HCT116 (cell line): ENCODE measurements at places on chromosomes 5 and 9.

- DNase-seq: no peak
Measured at GRCh38 chr5:170863646-170864045, 1.8 kb downstream of the RANBP17 start.

DNA sequence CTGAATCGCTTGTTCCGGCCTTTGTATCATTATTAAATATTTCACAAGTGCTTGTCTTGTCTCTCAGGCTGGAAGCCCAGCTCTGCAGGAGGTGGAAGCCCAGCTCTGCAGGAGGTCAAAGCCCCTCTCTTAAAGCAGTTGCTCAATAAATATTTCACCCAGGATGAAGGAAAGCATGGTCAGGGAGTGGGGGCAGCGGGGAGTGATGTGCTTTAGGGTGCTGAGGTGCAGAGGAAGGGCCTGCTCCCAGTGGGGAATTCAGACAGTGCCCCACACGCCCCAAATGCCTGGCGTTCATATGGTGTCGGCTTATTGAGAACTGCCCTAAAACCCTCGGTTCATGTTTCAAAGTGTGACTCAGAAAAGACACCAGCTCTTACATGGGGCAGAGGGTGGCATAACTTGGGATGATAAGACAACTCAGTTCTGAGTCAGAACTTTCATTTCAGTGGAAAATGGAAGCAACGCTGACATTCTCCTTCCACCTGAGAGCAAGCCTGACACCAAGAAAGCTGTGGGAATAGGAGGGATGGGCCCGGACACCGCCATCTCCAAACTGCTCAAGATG lies 114.3 kb upstream of the DAP start:
- DNase-seq: peak; percentile 33

- DNase-seq: no peak
Measured at GRCh38 chr5:13250464-13251291, 693.8 kb downstream of the DNAH5 start.

DNA sequence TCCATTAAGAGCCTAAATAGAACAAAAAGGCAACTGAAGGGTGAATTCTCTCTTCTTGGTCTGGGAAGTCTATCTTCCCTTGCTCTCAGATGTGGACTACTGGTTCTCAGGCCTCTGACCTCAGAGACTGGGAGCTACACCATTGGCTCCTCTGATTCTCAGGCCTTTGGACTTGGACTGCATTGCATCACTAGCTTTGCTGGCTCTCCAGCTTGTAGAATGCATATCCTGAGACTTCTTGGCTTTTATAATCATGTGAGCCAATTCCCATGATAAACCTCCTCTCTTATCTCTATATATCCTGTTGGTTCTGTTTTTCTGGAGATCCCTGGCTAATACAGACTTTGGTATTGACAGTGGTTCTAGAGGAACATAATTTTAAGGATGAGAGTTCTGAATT lies 89.8 kb downstream of the PSAT1 start:
- no peak for DNase-seq

DNA sequence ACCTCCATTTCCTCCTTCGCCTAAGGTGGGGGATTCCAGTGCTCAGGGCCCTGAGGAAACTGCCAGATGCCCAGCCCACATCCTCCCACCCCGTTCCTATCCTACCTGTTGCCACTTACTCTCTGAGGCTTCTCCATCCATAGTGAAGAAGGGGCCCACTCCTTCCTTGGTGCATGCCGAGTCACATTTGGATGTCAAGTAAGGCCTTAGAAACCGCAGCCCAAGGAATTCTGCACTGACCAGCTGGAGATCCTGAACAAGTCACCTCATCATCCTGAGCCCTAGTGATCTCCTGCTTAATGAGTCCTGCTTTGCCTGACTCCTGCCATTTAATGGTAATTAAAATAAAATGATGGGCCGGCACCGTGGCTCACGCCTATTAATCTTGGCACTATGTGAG lies 6.7 kb upstream of the TNIP1 start:
- no peak for DNase-seq

GRCh38 chr5:154646745-154647113 lies 108.4 kb upstream of the LARP1 start:
- DNase-seq: no peak

DNA sequence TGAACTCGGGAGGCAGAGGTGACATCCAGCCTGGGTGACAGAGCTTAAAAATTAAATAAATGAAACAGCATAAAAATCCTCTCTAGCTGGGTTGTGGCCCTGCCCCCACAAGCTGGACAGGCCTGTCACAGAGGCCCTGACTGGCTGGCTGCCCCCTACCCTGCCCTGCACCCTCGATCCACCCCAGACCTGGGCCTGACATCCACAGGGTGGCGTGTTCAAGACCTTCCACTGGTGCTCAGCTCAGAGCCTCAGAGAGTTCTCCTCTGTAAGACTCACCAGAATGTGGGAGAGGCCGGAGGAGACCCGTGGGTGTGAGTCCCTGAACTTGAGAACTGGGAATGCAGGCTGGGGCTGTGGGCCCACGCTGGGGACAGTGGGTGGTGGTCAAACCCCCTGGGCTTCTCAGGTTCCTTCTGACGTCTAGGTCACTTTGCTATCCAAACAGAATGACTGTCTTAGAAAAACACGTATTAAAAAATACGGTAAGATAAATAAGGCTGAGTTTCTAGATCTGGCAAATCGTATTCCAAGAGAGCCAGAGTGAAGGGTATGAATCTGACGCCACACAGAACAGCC lies 9.7 kb upstream of the WDR38 start:
- DNase-seq: no peak

DNA sequence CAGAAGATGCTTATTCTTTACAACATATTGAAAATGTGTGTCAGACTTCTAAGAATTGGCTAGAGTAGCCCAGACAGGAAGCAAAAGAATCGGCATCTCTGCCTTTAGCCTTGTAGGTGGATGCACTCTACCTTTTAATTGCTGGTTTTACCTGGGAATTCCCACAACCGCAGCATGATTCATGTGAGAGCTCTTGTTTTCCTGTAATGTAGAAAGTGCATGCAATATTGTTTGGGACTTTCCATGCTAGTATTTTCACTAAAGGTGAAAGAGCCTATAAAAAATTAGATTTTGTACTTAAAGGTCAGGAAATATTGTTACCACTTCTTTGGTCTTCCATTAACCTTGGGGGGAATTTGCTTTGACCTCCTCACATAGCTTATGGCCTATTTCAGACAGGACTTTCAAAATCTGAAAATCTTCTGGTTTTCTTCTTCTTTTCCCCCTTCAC lies 89.8 kb downstream of the NTRK2 start:
- DNase-seq: no peak

GRCh38 chr5:106414342-106414741 lies 1256.4 kb downstream of the EFNA5 start:
- no peak for DNase-seq

- no peak for DNase-seq
Measured at GRCh38 chr5:95940758-95941682, 20.6 kb downstream of the ELL2 start.

- DNase-seq: no peak
Measured at GRCh38 chr5:96718635-96719077, 56.5 kb downstream of the CAST start.

- no peak for DNase-seq
Measured at GRCh38 chr5:173950829-173951228, 38.1 kb upstream of the C5orf47 start.

DNA sequence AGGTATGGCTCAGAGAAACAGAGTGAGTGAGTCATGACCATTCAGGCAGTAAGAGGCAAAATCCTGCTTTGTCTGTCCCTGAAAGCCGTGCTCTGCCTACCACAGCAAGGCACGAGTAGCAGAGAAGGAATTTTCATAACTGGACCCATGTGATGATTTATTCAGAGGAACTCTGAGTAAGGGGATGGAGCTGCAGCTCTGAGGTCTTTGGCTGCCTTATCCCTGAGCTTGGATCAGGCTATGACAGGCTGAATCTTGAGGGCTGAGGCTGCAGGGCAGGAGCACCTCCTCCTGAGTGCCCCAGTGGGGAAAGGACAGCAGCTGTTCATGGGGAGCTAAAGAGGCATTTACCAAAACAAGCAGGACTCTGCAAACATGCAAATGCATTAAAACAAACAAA lies 183.4 kb downstream of the PAPPA start:
- no peak for DNase-seq

DNA sequence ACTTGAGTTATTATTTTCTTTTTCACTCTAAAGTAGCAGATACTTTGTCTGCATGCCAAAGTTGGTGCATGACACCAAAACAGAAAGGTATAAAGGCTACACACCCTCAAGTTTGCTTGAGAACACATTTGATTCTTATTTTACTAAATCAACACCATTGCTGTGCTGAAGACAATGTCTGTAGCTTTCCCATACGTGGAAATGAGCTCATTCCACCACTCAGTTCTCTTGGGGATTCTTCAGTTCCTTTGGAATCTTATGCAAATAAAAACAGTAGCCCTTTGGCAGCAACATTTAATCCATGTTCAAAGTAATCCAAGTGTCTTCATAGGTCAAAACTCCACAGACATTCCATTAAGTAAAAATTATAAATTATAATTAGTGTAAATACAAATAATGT lies 264.9 kb downstream of the TLE1 start:
- DNase-seq: no peak

- no peak for DNase-seq
Measured at GRCh38 chr5:17079562-17079961, 137.9 kb upstream of the BASP1 start.

DNA sequence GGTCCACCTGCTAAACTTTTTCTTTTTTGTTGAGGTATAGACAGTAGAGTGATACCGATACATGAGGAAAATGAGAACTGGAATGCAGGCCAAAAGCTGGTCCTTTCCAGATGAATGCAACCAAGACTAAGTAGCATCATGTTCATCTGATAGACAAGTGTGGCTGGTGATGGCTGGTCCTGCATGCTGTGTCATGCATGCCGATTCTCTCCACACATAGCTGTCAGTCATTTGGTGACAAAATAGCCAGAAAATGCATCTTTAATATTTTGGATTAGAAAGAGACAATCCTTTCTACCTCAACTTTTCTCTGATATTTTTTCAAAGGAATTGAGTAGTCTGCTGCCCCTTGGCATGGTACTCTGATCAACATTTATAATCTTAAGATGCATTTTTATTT lies 49.9 kb downstream of the ZSWIM6 start:
- no peak for DNase-seq

DNA sequence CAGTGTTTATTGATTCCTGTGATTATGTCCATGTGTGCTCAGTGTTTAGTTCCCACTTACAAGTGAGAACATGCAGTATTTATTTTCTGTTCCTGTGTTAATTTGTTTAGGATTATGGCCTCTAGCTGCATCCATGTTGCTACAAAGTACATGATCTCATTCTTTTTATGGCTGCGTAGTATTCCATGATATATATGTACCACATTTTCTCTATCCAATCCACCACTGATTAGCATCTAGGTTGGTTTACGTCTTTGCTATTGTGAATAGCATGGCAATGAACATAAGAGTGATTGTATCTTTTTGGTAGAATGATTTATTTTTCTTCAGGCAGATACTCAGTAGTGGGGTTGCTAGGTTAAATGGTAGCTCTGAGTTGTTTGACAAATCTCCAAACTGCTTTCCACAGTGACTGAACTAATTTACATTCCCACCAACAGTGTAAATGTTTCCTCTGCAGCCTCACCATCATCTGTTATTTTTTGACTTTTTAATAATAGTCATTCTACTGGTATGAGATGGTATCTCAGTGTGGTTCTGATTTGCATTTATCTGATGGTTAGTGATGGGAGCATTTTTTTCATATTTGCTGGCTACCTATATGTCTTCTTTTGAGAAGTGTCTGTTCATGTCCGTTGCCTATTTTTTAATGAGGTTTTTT lies 47.5 kb upstream of the ELL2 start:
- no peak for DNase-seq
